Stimulated activated CD4-positive, alpha-beta T cell treated with anti-CD3 and anti-CD28 coated beads, Interleukin-15, amount 100 ng/mL, for 1 hour (primary cell): ENCODE measurements at places on chromosomes 4 and X.

GRCh38 chrX:63506320-63506719, 155.2 kb upstream of the SPIN4 start:
- DNase-seq, result no peak

GRCh38 chr4:38157592-38157991, 197.4 kb downstream of the PTTG2 start:
- no peak for DNase-seq

DNA sequence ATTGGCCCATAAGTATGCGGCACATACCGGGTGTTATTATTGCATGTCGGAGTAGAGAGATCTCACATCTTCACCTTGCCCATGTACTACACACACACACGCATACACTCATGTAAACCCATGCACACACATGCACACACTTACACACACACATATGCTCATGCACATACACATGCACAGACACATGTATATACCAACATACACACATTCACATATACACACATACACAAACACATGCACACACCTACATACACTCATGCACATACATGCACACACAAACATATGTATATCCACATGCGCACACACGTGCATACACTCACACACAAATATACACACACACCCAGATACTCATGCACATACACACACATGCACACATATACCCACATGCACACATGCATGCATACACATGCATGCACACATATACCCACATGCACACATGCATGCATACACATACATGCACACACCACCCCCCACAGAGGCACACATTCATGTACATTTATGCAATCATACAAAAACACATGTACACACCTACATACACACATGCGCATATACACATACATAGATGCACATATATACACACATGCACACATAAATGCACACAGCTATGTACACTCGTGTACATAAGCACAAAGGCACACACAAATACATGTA, 11.2 kb downstream of the CYP4V2 start:
- no peak for DNase-seq

GRCh38 chr4:167711517-167711916, 380.8 kb upstream of the ANXA10 start:
- DNase-seq, result no peak

GRCh38 chr4:182978152-182978827, 61.1 kb upstream of the DCTD start:
- no peak for DNase-seq
